ENCODE measurements at places on chromosomes 1 and 21.

DNA sequence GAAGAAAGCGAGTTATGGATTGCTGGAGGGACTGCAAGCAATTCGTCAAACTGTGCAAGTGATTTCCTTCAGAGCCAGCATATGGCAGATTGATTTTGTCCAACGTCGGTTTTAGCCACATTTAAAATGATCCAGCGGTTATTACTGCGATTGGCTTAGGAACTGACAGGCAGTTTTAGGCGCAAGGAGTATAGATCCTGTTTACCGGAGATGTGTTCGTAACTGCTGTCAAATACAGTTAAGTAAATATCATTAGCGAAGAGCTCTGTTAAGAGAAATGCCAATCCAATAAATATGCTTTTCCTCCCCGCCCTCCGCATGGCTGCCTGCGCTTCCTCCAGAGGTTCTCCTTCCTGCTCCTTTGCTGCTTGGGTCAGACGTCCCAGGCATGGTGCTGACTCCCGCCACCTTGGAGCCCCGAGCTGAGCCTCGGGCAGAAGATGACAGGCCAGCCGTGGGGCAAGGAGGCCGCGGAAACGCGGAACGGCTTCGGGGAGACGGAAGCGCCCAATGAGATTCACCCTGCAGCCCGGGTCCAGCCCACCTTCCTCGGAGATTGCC lies 9.4 kb upstream of the BARHL2 start:
- DNase-seq: no peak

GRCh38 chr1:90836345-90836679 lies 119.2 kb upstream of the BARHL2 start:
- no peak for DNase-seq

- no peak for DNase-seq
Observed at GRCh38 chr1:55250399-55251075, 35.4 kb upstream of the USP24 start.

DNA sequence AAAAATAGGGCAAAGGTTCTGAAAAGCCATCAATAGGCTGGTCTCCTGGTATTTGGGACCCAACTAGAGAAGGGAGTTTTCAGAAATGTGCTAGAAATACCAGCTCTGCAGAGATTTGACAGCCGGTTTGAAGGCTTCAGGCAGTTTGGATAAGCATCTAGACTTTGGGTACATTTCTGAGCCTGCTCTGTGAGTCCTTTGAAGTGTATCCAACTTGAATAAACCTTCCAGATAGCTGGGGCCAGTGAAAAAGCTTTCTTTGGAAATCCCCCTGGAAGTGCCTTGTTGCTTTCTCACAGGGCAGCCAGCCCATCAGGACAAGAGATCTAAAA lies 6.4 kb upstream of the PEF1 start:
- DNase-seq: no peak

DNA sequence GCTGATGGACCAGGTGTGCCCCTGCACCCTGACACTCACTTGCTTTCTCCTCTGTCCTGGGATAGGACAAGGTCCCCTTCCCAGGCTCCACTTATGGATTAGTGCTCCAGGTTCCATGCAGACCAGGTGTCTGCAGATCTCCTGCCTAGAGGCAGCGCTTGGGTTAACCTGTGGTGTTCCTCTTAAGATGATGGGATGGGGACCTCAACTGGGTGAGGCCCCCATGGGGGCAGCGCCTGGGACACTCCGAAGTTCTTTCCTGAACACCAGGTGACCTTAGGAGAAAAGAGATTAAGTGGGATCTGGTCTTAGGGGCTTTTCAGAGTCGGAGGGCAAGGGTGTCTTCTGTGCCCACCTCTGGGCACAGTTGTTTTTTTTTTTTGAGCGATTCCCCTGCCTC lies 21.2 kb downstream of the TNNT2 start:
- no peak for DNase-seq

GRCh38 chr1:230160957-230161771 lies 94.1 kb downstream of the GALNT2 start:
- no peak for DNase-seq

- peak; percentile 67 for DNase-seq
Observed at GRCh38 chr1:16181887-16182719, 26.2 kb upstream of the EPHA2 start.

DNA sequence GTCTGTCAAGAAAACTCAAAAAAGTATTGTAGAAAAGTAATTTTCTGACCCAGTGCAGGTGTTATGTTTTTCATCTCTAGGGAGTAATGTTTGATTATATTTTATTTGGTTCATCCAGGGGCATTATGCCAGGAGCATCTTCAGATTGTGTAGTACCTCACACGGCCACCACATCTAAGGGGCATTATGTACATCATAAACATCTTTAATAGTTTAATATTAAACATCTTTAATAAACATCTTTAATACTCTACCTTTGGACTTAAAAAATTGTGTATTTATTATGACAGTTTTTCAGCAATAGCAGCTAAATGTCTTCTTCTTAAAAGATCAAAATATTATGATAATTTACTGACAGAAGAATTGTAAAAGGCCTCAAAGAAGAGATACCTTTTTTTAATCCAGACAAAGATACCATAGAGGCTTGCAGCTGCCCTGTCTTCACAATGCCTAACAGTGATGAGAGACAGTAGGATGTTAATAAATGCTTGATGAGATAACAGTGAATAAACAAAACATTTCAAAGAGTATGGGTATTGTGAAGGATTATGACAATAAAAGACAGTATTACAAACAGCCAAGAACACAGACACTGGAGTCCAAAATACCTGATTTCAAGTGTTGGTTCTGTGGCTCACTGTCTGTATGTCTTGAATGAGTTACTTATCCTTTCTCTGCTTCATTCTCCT lies 240.9 kb upstream of the ADGRL2 start:
- DNase-seq: no peak

DNA sequence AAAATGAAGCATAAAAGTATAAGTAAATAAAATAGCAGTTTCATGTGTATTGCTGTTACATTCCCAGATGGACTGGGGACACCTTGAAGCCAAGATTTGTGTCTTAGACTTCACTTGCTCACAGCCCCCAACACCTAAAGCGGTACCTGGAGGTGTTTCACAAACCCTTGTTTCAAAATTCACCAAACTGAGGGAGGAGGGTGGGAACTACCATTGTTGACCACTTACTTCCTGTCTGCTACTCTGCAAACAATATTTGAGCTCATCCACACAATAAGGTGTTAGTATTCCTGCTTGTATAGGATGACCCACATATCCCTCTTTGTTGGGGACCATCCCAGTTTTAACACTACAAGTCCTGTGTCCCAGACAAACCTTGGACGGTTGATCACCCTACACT lies 115.9 kb upstream of the SYT6 start:
- no peak for DNase-seq

- DNase-seq: no peak
Observed at GRCh38 chr1:206490771-206491405, 16.4 kb upstream of the RASSF5 start.

DNA sequence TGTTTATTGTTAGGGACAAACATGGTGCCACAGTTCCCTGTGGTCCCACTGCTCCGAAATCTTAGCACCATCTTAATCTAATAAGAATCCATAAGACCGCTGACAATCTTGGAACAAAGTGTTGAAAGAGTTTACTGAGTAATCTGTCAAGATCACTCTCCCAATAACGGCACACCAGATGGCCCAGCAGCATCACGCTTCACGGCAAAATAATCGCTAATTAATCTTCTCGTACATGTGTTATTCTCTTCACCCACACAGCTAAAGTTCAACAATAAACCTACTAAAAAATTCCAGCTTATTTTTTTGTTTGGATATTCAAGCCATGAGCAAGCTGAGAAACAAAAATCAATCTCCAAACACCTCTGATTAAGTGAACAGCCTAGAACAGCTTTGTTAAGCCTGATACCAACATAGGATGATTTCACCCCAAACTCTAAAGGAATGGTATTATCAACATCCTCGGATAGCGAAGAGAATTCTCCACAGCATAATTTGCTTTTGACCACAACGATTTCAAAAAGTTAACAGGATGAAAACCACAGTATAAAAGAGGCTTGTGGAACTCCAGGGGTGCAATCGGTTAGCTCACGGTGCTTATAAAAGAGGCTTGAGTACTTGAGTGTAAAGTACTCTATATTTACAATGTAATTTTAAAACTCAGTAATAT lies 329.9 kb upstream of the GREM2 start:
- no peak for DNase-seq

- DNase-seq: peak; percentile 34
Observed at GRCh38 chr1:167533851-167534300, 15.5 kb upstream of the CD247 start.

DNA sequence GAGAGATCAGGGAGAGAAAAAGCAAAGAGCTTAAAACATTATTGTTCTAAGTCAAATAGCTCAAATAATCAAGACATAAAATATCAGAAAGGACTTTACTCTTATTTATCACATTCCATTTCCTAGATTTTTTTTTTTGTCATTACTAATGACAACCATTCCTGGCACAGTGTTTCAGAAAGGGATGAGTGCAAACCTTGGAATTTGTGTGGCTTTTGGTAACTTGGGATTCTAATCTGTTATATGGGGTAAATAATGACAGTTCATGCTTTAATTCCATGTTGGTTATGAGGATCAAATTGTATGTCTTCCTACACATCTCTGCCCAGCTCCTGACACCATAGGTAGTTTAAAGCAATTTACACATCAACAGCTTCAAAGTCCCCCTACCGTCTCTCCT lies 358.4 kb upstream of the ADGRL4 start:
- DNase-seq: no peak

DNA sequence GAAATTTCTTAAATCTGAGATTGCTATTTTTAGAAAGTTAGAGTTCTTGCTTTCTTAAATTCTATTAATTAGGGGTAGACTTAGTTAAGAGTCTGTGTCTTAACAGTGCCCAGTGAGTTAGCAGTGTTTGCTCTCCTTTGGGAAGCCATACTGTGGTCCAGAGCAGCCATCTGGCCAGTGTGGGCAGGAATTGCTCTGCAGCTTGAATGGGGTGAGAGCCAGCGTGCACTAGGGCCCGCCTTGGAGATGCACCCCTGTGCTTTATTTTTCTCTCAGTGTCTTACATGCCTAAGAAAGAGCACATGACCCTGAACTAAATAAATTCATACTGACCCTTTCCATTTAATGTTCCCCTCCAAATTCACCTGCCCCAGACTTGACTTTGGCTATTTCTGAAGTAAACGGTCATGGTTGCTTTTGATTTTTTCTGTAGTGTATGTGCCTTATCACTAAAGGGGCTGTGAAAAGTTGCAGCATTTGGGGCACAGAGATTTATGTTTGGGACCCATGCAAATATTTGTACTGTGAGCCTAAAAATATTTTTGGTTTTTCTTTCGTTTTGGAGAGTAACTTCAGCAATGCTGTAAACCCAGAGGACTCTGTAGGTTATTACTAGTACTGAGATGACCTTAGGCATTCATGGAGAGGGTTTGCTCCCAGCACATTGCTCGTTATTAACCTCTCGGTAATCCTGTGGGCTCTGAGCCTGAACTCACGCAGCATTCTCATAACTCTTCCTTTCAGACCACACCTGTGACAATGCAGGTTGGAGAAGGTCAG lies 21.3 kb upstream of the KCNQ4 start:
- no peak for DNase-seq

DNA sequence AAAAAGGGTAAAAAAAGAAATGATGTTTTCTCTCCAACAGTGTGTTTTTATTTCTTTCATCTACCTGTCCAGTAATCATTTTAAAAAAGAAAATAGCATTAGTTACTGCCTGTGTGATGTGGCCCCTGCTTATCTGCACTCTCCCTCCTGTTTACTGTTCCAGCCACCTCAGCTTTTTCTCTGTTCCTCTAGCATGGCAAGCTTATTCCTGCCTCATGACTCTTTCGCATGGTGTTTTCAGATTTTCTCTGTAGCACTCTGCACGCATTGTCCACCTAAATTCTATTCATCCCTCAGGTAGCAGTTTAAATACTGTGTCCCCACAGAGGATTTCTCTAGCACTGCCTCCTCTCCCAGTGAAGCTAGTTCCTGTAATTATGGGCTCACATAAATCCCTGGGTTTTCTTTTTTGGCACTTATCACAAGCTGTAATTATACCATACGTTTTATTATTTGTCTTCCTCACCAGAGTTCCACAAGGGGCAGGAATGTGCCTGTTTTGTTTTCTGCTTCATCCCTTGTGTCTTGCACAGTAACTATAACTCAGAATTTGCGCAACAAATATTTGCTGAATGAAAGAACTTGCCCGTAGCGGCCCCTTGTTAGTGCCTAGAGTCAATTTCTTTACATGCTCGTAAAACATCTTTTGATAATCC lies 51.4 kb upstream of the LRIG2 start:
- no peak for DNase-seq

DNA sequence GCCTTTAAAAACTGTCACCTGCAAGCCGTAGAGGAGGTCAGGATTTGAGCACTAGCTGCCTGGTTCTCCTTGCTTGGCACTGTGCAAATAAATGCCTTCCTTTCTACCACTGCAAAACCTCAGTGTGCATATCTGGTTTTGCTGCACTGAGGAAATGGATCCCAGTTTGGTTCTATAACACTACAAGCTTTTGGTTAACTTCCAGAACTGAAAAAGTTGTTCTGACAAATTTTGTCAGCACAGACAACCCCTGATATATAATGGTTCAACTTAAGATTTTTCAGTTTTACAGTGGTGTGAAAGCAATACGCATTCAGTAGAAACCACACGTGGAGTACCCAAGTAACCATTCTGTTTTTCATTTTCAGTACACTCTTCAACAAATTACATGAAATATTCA lies 29.8 kb upstream of the GALNT2 start:
- DNase-seq: no peak

GRCh38 chr1:195769461-195769860 lies 838.8 kb downstream of the KCNT2 start:
- no peak for DNase-seq

DNA sequence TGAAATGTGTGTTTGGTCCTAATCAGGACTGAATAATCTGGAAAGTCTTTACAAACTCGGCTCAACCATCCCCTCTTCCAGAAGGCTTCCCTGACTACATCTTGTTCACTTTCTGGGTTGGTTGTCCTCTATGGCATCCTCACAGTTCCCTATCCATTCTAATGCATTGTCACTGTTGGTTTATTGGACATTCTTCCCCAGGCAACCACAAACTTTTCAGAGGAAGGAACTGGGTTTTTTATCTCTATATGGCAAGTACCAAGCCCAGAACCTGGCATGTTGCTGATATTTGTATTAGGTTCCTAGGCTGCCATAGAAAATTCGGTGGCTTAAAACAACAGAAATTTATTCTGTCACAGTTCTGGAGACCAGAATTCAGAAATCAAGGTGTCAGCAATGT lies 363.5 kb upstream of the ST6GALNAC5 start:
- no peak for DNase-seq

DNA sequence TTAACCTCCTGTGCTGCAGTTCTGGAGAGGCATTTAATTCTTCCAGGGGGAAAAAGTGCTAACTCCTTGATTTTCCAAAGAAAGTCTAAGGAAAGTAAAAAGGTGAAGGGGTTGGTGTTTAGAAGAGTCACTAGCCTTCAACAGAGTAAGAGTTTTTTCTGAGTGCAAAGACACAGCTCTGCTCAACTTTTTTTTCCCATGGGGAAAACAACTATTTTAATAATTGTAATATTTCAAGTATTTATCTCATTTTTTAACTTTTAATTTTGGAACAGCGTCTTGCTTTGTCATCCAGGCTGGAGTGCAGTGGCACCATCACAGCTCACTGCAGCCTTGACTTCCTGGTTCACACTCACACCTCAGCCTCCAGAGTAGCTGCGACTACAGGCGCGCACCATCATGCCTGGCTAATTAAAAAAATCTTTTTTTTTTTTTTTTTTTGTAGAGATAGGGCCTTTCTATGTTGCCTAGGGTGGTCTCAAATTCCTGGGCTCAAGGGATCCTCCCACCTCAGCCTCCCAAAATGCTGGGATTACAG lies 202.6 kb downstream of the APP start:
- DNase-seq: no peak

- DNase-seq: no peak
Observed at GRCh38 chr1:54323324-54323739, 82.9 kb downstream of the SSBP3 start.

- no peak for DNase-seq
Observed at GRCh38 chr1:111199881-111200801, at the start of gene DENND2D. Gene DENND2D, minus strand, starts transcription at chr1:111200646. Its CDS starts 187 bp downstream, at chr1:111200459.
